Activated CD8-positive, alpha-beta T cell treated with anti-CD3 and anti-CD28 coated beads, Interleukin-2, amount 10 ng/mL, durations not matched to agents 7 days and 5 days (primary cell): ENCODE measurements at places on chromosomes 2 and 18.

DNA sequence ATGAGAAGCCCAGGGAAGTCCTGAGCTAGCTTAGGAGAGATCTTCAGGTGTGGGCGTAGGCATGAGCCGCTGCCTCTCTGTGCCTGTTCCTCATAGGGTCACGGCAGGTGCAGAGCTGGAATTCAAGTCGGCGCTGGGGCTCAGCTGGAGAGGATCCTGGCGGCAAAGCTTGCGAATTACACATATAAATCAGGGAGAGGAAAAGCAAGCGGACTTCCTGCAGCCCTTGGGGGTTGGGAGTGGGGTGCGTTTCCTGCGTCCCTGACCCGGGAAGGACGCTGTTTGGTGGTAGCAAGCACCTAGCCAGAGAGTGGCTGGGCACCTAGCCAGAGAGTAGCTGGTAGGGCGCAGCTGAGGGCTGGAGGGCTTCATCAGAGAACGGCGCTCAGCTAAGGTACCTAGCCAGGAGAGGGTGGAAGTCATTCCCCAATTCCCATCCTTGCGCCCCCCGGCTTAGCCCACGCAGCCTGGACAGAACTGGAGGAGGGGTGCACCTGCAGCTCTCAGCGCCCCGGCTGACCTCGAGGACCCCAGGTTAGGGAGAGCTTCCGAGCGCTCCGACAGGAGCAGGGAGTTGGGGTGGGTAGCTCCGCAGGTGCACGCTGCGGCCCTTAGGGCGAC is 459 bp upstream of the EFR3B start:
- DNase-seq = peak; percentile 30

DNA sequence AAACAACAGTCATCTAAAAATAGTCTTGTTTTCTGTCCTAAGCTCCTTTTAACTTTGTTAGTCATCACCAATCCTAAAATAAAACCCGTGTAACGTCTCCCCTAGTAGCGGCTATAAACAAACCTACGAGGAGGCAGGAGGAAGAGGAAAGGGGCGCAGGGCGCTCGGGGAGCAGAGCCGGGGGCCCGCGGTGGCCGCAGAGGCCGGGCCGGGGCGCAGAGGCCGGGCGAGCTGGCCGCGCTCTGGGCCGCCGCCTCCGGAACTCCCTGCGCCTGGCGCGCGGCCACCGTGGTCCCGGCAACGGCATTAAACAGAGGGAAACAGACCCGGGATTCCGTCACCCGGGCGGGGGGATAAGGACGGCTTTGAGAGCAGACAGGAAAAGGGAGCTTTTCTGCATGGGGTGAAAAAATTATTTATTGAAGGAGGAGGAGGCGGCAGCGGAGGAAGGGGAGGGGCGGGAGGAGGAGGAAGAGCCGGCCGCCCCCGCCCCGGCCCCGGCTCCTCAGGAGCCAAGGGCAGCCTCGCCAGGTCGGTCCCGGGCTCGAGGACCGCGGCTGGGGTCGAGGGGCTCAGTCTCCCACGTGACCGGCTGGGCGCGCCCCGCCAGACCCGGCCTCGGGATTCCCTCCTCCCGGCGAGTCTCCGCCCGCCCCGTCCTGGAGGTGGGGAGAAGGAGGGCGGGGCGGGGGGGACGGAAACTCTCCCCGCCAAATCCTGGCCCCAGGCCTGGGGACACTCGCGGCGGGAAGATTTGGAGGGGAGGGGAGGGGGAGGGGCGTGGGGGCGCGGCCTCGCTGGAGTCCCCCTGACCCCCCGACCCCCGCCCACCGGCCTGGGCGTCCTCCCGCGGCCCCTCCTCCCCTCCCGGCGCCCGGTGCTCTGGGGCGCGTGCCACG is 1.8 kb upstream of the NFATC1 start:
- DNase-seq = peak; percentile 44

- no peak for DNase-seq
Observed at GRCh38 chr2:112149866-112150435, 11.8 kb downstream of the FBLN7 start.

DNA sequence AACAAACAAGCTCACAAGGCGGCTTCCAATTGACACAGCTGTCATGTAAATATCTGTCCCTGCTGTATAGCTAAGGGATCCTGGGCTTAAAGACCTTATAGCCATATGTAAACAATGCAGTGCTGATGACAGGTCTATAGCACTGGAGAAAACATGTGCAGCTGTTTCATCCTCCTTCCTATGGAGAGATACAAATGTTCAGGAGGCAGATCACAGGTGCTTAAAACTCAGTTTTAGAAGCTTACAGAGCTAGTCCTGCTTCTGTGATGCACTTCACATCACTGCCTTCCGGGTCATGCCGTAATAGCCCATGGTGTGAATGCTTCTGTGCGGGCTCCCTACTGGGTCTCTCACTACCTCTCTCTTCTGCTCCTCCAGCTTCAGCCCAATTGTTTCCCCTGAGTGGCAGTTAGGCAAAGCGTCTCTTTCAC is 262.4 kb upstream of the CHST9 start:
- DNase-seq = no peak

DNA sequence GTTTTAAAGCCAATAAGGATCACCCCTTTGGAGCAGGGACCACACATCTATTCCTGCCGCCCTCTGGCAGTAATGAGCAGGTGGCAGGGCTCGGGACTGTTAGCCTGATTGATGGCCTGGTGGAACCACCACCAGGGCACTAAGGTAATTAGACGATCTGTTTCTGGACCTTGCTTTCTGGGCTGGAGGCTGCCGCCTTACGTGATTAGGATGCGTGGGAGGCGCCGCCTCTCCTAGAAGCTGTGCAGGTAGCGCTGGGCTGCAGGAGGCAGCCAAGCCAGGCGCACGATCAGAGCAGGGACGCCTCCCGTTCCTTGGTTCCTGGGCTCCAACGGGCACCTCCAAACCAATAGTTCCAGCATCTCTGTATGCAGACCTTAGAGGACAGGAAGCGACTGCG is 242.6 kb upstream of the RAB12 start:
- no peak for DNase-seq
